ENCODE measurements at places on chromosomes 1 and 21.
A peak's percentile ranks its signal among the peaks of the same experiment; 100 is the strongest.

DNA sequence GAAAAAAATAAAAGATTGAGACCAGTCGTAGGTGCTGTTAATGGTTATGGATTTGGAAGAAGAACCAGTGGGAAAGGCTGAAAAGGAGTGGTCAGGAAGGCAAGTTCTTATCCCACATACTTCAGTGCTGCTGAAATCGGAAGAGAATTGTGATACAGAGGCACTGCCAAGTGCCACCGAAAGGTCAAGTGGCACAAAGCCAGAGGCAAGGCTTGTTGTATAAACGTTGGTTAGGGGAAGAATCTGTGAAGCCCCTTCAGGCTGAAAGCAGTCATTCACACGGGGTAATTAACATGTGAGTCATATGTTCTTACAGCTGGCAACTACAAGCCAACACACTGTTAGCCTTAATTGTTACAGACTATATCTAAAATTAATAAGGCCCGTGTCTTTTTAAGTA, 48.8 kb downstream of the ZBTB40 start:
- DNase-seq, result no peak

DNA sequence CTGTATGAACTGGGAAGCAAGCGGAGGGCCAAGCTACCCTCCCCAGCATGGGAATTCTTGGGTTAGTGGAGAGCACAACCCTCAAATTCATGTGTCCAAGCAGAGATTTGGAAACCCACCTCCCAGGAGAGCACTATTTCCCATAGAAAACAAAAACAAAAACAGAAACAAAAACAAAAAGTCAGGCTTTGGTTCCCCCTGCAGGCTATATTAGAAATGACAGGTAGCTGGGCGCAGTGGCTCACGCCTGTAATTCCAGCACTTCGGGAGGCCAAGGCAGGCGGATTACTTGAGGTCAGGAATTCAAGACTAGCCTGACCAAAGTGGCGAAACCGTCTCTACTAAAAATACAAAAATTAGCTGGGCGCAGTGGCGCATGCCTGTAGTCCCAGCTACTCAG, 10.8 kb downstream of the MINDY1 start:
- DNase-seq, result peak; percentile 36

- no peak for DNase-seq
These were observed 52.8 kb upstream of the EDN2 start for GRCh38 chr1:41537251-41537650.

DNA sequence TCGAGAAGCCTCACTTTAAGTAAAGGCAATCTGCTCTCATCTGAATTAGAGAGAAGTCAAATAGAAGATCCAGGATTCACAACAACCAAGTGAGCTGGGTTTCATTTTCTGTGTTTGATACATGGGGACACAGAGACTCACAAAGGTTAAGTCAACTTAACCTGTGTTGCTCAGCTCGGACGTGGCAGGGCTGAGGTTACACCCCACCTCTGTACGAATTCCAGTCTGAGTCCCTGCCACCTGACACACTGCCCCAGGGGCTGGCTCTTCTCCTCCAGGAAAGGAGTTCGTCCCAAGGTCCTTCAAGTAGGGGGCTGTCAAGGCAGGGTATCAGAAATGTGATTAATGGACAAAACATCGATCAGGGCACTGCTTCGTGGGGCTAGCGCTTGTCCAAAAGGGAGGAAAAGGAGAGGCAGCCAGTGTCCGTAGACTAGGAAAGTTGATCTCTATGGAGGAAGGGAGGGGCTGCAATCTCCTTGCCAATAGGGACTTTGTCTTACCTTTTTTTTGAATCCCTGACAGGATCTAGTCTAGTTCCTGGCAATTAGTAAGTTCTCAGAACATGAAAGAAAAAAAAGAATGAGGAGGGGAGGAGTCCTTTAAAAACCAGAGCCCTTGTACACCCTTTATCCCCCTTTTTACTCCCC, 116.4 kb downstream of the CNIH3 start:
- DNase-seq, result no peak

DNA sequence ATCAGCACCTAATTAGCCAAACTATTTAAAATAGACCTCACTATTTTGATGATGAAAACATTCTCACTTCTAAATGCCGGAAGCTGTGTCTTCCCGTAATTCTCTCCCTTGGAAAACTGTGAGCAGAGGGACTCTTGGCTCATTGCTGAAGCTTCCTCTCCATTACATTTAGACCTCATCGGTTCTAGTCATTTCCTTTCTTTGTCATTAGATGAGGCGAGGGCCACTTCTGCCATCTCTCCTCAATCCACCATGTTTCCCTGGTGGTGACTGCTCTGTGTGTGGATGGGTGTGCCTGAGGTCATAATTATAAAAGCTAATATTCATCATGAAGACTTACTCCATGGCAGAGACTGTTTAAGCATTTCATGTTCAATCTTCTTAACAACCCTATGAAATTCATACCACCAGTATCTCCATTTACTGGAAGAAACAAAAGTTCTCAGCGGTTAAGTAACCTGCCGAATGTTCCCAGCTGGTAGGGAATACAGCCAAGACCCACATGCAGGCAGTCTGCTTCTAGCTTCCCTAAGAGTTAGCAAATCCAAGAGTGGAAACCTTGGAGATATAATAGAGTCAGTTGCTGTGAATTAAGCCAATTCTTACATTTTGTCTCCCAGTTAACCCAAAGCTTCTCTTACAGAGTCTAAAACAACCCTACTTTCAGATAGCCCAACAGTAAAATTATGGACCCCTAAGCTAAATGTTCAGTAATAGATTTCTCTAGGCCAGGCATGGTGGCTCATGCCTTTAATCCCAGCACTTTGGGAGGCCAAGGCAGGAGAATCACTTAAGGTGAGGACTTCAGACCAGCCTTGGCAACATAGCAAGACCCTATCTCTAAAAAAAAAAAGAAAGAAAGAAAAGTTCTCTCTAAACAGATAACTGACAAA, 156.2 kb downstream of the ZBTB18 start:
- no peak for DNase-seq

DNA sequence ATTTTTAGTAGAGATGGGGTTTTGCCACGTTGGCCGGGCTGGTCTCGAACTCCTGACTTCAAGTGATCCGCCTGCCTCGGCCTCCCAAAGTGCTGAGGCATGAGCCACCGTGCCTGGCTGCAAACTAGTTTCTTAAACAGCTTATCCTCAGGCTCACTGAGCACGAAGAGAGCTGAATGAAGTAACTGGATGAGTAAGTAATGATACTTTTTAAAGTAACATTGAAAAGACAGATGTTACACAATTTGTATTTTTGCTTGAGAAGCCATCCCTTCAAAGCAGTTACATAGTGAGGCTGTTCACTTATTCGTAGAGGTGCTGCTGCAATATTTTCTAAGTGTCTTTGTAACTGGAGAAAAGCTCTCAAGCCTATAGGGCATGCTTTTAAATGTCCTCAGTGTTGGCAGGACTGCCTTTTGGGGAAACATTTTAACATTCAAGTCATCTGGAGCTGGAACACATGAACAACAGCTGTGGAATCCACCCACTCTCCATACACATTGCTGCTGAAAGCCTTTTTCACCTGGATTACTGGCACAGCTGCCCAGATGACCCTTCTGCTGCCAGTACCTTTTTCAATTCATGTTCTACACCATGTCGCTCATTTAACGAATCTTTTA, 2.7 kb upstream of the YBX1 start:
- no peak for DNase-seq

GRCh38 chr1:96362623-96363022, 359.0 kb upstream of the PTBP2 start:
- DNase-seq, result peak; percentile 10

DNA sequence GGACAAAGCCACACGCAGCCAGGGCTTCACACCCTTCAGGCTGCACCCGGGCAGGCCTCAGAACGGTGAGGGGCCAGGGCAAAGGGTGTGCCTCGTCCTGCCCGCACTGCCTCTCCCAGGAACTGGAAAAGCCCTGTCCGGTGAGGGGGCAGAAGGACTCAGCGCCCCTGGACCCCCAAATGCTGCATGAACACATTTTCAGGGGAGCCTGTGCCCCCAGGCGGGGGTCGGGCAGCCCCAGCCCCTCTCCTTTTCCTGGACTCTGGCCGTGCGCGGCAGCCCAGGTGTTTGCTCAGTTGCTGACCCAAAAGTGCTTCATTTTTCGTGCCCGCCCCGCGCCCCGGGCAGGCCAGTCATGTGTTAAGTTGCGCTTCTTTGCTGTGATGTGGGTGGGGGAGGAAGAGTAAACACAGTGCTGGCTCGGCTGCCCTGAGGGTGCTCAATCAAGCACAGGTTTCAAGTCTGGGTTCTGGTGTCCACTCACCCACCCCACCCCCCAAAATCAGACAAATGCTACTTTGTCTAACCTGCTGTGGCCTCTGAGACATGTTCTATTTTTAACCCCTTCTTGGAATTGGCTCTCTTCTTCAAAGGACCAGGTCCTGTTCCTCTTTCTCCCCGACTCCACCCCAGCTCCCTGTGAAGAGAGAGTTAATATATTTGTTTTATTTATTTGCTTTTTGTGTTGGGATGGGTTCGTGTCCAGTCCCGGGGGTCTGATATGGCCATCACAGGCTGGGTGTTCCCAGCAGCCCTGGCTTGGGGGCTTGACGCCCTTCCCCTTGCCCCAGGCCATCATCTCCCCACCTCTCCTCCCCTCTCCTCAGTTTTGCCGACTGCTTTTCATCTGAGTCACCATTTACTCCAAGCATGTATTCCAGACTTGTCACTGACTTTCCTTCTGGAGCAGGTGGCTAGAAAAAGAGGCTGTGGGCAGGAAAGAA, 8.1 kb downstream of the PSRC1 start:
- no peak for DNase-seq

DNA sequence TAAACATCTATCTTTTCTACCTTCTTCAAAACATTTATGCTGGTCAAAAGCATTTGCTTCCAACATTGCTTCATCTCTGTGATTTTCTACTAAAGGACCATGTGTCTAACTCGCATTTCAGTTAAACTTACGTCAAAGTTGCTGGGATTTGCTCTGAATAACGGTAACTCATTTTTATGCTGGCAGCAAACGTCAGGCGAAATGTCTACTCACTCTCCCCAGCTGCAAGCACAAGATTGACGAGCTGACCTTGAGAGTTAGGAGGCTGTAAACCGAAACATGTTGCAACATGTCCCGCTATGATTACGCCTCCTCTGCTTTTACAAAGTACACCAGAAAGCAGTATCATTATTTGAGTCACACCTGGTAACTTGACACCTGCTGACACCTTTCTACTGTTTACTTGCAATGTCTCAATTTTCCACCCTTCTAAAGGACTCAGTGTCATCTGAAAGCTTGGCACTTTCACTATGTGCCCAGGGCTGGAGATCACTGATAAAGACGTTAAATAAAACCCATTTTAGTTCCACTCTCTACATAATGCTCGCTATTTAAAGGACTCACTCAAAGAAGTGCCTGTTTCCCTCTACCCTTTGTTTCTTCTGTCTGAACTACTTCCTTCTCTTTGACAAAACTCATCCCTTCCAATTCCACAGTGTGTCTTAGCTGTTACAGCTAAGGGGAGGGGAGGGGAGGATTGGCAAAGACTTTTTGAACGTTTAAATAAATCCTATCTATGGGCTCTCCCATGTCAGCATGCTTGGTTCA, 111.9 kb downstream of the PTPN14 start:
- DNase-seq, result peak; percentile 85

DNA sequence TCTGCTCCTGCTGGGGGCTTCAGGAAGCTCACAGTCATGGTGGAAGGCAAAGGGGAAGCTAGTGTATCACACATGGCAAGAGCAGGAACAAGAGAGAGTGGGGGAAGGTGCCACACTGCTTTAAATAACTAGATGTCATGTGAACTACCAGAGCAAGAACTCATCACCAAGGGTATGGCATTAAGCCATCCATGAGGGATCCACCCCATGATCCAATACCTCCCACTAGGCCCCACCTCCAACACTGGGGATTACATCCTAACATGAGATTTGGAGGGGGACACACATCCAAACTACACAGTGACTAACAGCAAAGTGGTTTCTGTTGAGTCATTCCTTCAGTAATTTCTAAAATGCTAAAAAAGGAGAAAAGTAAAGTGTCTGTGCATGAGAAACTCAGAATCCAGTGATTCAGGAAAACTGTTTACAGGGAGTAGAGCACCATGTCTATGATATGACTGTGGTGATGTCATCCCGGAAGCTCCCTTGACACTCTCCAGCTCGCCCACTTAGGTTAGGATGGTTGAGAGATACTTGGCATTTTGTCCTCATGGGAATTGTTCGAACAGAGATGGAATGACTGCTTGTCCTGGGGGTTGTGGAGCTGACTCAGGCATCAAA, 50.3 kb downstream of the CHD1L start:
- no peak for DNase-seq

- DNase-seq, result no peak
These were observed 120.3 kb downstream of the TM2D1 start for GRCh38 chr1:61604684-61605083.

- no peak for DNase-seq
These were observed 8.5 kb upstream of the MRPS15 start for GRCh38 chr1:36472656-36473055.

DNA sequence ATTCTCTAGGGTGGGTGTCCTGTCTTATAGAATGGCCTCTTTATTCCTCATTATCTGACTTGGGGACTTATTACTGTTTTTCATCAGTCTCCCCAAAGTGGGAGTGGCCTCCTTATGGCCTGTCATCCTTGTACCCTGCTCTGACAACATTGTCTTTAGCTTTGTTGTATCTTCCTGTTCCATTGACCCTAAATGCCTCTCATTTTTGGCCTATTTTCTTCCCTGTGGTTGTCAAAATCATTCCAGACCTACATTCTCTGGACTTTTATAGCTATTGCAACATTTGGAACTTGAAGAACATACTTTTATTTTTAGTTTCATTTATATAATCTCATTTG, 9.7 kb downstream of the SFT2D2 start:
- no peak for DNase-seq

- no peak for DNase-seq
These were observed 41.3 kb upstream of the FHAD1 start for GRCh38 chr1:15205586-15206346.

GRCh38 chr1:151408891-151409290, 9.5 kb downstream of the PSMB4 start:
- no peak for DNase-seq

DNA sequence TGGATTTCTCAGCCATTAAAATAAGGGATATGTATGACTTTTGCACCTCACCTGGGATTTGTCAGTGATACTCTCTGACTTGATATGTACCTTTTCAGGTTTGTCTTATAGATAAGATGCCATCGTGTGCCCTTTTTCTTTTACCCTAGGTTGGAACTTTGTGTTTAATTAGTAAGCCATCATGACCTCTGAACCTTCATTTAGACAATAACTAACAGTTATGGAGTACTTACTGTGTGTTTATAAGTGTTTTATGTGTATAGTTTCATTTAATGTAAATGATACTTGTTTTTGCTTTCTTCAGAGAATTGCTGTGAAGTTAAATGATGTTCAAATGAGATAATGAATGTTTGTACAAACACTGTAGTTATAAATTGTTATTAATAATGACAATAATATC, 14.4 kb downstream of the HS2ST1 start:
- DNase-seq, result no peak

GRCh38 chr21:33940164-33940880, 24.7 kb upstream of the ATP5PO start:
- DNase-seq, result no peak
